ENCODE measurements at places on chromosomes 1 and 21.

DNA sequence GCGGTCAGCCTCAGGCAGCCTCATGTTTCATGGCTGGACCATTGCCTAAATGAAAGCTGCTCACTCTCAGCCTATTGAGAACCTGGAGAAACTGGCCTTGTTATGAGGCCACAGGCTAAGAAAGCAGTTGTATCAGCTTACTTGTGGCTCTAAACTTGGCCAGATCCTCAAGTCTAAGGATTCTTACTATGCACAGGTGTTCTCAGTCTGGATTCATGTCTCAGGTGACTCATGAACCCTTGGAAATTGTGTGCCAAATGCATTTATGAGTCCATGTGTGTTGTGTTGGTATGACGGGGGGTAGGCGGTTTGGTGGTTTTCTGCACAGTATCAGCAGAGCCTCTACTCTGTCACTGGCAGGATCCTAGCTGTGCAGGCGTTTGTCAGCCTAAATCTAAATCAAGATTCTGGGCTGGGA is 90.4 kb downstream of the ROR1 start:
- DNase-seq = no peak

- no peak for DNase-seq
These were observed 29.8 kb downstream of the SHISAL2A start for GRCh38 chr1:52662645-52663313.

GRCh38 chr1:183276386-183277080 is 90.5 kb downstream of the LAMC2 start:
- DNase-seq = no peak

- DNase-seq = peak; percentile 45
These were observed 685 bp upstream of the VAMP4 start for GRCh38 chr1:171742577-171742922.

DNA sequence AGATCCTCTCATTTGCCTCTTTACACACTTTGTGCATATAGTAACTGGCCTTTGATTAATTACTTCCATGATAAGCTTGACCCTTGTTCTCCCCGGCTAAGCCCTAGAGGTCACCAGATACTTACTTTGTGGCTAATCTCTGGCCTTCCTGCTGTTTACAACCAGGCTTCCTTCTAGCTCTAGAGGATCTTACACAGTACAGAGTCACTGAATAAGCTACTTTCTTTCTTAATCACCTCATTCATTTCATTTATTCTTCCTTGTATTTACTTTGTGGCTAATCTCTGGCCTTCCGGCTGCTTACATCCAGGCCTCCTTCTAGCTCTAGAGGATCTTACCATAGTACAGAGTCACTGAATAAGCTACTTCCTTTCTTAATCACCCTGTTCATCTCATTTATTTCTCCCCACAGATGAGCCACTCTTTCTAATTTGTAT is 144.3 kb upstream of the C1orf21 start:
- DNase-seq = no peak

DNA sequence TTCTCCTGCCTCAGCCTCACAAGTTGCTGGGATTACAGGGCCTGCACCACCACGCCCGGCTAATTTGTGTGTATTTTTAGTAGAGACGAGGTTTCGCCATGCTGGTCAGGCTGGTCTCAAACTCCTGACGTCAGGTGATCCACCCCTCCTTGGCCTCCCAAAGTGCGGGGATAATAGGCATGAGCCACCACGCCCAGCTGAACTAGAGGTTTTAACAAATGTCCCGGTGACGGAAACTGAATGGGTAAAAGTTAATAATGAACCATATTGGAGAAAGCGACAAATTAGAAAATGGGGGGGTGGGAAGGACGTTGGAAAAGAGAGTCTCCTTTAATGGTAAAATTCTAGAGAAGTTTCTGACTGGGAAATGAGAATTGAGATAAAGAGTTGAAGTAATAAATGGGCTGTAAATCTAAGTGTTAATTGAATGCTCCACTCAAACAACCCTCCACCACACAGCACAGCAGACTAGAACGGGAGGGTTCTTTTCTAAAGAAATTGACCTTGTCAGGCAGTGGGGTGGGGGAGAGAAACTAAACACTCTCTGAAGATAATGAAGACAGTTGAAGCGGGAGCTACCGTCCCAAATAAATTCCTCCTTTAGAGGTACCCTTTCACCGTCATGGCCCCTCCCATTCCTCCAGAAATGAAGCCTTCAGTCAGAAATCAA is 46.9 kb upstream of the PUM1 start:
- DNase-seq = no peak

DNA sequence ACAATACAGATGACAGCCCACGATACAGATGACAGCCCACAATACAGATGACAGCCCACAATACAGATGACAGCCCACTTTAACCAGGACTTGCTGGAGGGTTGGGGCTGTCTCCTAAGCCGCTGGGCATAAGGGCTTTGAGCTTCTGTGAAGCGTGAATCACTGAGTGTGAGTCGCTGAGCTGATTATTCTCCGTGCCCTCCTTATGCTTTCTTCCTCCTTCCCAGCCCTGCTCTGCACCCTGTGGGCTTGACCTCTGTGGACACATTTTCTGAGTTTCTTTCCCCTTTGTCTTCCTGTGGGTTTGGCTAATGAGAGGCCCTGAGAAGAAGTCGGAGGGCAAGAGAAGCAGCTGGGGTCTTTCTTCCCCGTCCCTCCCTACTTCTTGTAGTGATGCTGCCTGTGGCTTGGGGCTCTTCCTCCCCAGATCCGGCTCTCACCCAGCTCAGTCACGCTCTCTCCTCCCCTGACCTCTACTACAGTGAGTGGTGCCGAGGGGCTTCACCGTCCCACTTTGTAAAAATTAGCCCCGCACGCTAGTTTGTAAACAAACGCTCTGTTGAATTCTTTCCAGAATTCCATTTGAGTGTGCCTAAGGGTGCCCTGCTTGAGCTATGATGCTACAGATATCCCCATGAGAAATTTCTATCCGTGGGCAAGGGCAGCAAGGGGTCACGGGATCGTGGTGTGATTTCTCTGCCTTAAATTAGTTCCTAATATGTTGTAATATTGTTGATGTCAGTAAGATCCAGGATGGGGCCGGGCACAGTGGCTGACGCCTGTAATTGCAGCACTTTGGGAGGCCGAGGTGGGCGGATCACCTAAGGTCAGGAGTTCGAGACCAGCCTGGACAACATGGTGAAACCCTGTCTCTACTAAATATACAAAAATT is 46.4 kb upstream of the SOD1 start:
- no peak for DNase-seq

DNA sequence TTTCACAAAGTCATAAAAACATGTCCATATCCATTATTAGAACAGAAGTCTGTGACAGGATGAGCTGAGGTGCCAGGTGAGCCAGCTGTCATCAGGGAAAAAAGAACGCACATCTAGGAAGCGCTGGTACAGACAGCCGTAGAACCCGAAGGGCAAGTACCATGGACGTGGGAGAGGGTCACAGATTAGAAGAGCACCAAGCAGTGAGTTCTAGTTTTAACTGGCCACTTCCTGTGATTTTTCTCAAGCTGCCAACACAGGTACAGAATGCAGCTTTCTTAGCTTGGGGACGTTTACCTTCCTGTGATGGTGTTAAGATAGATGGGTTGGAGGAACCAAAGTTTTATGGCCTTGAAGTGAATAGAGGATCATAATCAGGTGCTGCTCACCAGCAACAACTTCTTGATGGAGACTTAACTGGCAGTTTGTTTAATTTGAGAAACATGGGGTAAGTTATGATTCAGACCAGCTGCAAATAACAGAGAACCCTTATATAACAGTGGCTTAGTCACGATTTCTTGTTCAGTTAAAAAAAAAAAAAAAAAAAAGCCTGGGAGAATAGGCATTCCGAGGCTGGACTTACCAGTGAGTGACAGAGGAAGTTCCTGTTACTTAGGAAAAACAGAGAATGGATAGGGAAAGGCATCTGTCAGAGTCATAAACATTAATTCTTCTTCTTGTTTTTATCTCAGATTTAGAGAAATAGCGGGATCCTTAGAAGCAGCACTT is 30.9 kb downstream of the AGT start:
- DNase-seq = no peak

GRCh38 chr1:165903672-165904071 is 76.3 kb downstream of the UCK2 start:
- DNase-seq = no peak

- no peak for DNase-seq
These were observed 40.8 kb downstream of the KIAA1614 start for GRCh38 chr1:180953291-180954004.

DNA sequence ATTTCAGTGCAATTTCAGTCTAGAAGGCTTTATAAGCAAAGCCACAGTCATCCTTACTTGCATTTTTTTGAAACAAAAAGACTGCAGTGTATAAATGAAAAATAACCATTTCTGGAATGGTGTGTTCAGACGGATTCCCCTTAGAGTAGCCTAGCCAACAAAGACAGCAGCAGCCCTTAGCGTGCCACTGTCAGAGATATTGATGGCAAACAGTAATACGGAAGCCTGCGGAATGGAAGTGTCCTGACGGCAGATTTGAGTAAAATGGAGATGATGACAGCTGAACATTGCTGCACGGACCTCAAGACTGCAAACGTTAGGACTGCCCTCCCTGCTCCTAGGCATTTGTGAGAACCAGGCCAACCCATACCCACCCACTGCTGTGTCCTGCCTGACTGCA is 54.7 kb downstream of the PDE9A start:
- no peak for DNase-seq

- DNase-seq = no peak
These were observed 47.7 kb downstream of the POU2F1 start for GRCh38 chr1:167268347-167268787.

- no peak for DNase-seq
These were observed 198.7 kb upstream of the PTBP2 start for GRCh38 chr1:96522927-96523326.

DNA sequence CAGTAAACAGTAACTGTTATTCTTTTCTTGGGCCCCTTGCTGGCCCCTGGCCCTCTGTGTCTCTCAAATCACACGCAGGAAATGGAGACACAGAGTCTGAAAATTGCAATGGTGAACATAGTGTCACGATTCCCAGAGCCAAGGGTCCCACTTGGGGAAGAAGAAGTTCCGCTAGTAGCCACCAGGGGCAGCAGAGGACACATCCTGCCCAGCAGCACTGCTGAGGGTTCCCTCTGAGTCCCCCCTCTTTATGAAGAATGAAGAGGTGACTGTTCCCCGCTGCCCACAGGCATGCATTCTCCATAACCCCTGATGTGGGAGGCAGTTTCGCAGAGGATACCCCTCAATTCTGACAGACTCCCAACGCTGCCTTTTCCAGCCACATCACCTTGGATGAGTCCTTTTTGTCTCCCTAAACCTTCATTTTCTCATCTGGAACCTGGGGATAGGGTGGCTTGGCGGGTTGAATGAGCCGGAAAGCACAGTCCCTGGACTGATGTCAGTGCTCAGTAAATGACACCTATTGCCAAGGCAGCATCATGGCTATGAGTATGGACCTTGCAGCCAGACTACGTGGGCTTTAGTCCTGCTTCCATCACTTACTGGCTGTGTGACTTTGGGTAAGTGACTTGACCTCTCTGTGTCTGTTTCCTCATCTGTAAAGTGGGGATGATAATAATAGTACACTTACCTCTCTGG is 238.0 kb upstream of the TMEM51 start:
- DNase-seq = peak; percentile 64

- DNase-seq = no peak
These were observed 2.0 kb downstream of the PBX1 start for GRCh38 chr1:164561007-164561406.

- DNase-seq = no peak
These were observed 108.7 kb downstream of the PRDM2 start for GRCh38 chr1:13808729-13809131.

- DNase-seq = no peak
These were observed 23.4 kb downstream of the DSTYK start for GRCh38 chr1:205188098-205188497.

- DNase-seq = peak; percentile 47
These were observed 60.1 kb downstream of the F3 start for GRCh38 chr1:94481473-94481933.

DNA sequence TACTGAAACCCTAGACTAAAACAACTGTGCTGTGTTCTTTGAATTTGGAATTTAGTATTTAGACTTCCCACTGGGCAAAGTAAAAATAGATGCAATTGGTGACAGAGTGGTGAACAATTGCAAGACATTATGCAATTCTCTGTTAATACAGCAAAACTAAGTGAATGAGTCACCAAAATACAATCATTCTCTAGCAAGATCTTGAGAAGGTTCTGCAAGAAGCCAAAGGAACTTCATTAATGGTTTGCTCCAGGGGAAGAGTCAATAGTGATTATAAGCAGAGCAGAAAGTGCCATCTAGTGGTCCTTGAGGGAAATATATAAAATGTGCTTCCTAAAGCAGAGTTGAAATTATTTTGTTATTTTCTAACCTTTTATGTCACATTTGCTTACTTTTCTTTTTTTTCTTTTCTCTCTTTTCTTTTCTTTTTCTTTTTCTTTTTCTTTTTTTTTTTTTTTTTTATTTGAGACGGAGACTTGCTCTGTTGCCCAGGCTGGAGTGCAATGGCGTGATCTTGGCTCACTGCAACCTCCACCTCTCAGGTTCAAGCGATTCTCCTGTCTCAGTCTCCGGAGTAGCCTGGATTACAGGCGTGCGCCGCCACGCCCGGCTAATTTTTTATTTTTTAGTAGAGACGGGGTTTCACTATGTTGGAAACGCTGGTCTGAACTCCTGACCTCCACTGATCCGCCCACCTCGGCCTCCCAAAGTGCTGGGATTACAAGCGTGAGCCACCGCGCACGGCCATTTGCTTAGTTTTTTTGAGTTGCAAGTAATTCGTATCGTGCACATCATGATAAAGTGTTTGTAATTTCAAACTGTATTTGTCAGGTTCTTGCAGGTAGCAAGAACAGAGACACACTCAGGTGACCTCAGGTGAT is 99.2 kb downstream of the CTH start:
- no peak for DNase-seq

DNA sequence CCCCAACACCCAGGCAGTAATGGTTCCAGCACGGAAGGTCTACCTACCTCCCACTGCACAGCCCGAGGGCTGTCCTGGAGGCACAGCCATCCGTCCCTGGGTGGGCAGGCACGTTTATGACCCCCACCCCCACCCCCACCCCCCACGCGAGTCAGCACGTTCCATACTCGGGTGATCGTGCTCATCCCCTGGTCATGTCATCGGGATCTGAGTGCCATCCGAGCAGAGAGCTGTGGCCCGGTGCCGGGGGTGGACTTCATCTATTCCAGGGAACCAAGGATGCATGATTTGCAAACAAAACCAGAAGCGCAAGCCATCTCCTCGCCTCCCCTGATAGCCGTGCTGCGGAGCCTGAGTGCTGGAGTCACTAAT is 1.1 kb downstream of the TSPEAR start:
- DNase-seq = peak; percentile 18

DNA sequence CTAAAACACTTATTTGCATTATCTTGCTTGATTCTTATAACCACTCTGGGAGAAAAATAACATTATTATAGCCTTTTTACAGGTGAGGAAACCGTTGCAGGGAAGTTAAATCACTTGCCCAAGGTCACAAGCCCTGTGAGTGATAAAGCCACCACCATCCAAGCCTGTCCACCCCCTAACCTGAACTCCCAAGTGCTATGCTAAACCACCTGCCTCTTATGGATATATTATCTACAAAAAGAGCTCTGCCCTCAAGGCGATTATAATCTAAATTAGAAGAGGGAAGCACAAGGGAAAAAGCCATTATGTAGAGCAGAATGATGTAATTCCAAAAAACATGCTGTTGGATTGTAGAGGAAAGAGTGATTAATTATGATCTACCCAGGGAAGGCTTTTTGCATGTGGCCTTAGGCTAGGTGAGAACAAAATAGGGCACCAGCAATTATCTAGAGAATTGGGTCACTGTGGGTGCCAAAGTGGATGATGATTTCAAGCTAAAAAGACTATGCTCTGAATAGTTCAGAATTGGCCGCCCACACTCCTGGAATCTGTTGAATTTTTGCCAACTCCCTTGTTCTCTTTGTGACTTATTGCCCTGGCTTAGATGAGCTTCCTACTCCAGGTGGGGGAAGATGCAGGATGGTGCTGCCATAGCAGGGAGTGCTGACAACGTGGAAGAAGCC is 205.3 kb downstream of the FGGY start:
- DNase-seq = no peak

All from activated naive CD4-positive, alpha-beta T cell treated with anti-CD3 and anti-CD28 coated beads, Interleukin-2, amount 10 ng/mL, durations not matched to agents 7 days and 5 days (primary cell).